A549 treated with CORT108297 at 1 μM for 4 hours (cell line): ENCODE measurements at places on chromosomes 1 and 21. TPM values are rescaled to one million over a fixed set of nuclear protein-coding genes. Genes with fewer than 3 reads are reported as not detected.

The ADORA1 gene
- 0.85 to 1.3 TPM (median 1.1 TPM) in 5 replicates for total RNA-seq

The CELA3A gene
- total RNA-seq: not detected in 5 replicates

The C1orf185 gene
- total RNA-seq: not detected in 5 replicates

The CEP350 gene
- total RNA-seq: 10.0 to 12.4 TPM (median 11.3 TPM) in 5 replicates

The PCNX2 gene
- 8.5 to 12.9 TPM (median 11.7 TPM) in 5 replicates for total RNA-seq

The RORC gene
- 0.03 to 0.06 TPM (median 0.04 TPM) in 4 of 5 replicates, not detected in the other for total RNA-seq

The DEPDC1 gene
- 12.8 to 17.9 TPM (median 16.1 TPM) in 5 replicates for total RNA-seq

The OR2L2 gene
- not detected in 5 replicates for total RNA-seq

The NT5C1A gene
- total RNA-seq: 0.07 to 0.08 TPM in 2 of 5 replicates, not detected in the others

The KIF17 gene
- 1.1 to 1.6 TPM (median 1.5 TPM) in 5 replicates for total RNA-seq

The C4BPA gene
- 0.37 to 1.0 TPM (median 0.72 TPM) in 5 replicates for total RNA-seq
